ENCODE measurements at places on chromosomes 2 and 18.

- no peak for DNase-seq
These were observed 72.4 kb downstream of the ALPK2 start for GRCh38 chr18:58556331-58557007.

- no peak for DNase-seq
These were observed 83.0 kb downstream of the ACVR1 start for GRCh38 chr2:157793053-157793612.

- DNase-seq, result no peak
These were observed 13.3 kb downstream of the ARHGAP25 start for GRCh38 chr2:68747900-68748299.

DNA sequence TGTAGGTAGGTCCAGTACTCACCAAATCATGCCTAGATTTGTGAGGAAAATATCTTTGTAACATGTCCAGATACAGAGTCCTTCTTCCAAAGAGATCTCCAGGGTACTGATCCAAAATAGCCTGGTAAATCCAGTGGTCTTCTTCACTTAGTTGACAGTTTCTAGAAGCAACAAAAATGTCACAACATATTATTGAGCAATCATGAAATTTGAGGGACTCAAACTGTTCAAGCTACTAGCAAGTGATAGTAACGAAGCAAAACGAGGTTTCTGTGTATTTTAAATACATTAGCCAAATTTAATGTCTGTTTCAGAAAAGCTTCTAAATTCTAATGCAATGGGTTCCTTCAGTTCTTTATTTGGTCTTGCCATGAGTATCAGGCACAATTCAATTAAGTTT lies 142.8 kb downstream of the CCDC148 start:
- no peak for DNase-seq

DNA sequence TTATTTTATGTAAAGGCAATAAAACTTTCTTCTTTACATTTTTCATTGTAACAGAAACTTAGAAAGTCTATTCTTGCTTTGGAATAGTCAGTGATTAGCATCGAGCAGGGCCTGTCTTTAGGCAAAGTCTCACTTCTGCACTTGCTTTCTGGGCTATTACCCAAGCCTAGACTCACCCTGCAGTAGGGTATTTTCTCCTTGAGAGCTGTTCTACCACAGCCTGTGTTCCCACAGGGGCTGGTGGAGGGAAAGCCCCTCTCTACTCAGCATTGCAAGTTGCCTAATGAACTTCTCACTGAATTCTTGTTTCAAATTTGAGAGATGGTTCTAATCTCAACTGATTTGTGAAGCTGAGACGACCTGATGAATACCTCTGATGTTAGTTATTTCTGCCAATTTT lies 111.7 kb upstream of the KLHL14 start:
- DNase-seq, result no peak

DNA sequence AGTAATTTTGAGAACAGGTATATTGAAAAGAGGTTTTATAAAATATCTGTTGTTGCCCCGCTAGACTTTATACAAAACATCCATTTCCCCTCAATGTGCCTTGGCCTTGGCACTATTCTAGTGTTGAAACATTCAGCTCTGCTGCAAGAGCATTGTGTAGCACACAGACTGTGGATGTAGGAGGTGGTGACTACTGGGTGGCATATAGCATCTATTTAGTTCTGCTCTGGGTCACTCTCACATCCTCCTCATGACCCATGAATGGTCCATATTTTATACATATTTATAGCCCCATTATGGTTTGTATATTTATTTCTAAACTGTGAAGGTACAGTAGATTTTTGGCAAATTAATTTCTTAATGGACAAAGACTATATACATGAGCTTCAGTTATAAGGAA lies 1022.0 kb upstream of the CELF4 start:
- no peak for DNase-seq

- DNase-seq, result no peak
These were observed 299.0 kb downstream of the TRIB2 start for GRCh38 chr2:13015532-13016320.

All from activated CD4-positive, alpha-beta T cell treated with anti-CD3 and anti-CD28 coated beads, Interleukin-2, amount 50 U/mL, for 4 hours (primary cell).